Stimulated activated CD4-positive, alpha-beta T cell treated with anti-CD3 and anti-CD28 coated beads, Interleukin-12 subunit alpha, Interleukin-12 subunit beta, amount 100 ng/mL, for 48 hours (primary cell): ENCODE measurements at places on chromosomes 6 and 20.

GRCh38 chr6:32689531-32690501, 23.4 kb upstream of the HLA-DQB1 start:
- no peak for DNase-seq

GRCh38 chr20:309306-309840, 12.0 kb downstream of the ZCCHC3 start:
- DNase-seq: no peak

DNA sequence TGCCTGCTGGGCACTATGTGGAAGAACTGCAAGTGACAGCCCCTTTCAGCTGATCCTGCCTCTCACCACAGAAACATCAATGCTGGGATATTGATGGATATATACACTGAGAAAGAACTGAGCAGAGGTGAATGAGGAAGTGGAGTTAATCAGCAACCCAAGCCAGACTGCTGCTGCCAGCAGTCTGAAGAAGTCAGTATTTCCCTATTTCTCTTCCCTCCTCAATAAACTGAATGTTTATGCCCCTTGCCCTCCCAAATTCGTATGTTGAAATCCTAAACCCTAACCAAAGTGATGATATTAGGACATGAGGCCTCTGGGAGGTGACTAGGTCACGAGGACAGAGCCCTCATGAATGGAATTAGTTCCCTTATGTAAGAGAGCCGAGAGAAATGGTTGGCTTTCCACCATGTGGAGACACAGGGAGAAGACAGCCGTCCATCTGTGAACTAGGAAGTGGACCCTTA, 76.3 kb downstream of the CDK19 start:
- no peak for DNase-seq

DNA sequence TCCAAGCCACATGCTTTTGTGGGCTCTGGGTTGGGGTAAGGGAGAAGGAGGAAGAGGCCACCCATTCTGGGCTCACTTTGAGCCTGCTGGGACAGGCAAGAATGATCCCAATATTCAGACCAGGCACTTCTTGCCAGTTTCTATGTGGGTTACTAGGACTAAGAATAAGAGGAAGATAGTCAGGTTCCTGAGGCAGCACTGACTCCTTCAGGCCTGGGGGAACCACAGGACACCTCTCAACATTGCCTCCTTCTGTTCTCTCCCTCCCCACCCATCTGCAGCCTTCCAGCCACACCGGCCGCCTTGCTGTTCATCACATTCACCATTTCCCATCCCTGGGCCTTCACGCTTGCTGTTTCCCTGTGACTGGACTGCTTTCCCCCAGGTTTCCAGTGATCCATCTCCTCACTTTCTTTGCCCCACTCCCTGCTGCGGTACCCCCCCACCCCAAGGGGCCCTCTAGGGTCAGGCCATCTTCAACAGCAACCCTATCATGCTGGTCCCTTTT, 69.2 kb upstream of the SIRPA start:
- DNase-seq: no peak

DNA sequence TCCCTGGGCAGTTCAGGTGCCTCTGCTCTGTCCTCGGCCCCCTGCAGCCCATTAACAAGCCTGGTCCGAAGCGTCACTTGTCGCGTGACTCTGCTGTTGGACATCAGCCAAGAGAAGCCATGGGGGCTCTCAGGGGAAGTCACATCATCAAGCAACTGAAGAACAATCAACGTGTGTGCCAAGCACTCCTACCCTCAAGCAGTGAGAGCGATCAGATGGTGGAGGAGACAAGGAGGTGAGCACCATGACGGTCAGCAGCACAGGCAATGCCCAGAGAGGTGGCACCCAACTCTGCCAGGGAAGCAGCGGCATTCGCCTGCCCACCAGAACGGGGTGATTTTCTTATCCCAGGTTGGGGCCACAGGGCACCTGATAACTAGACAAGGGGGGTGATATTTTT, 132.7 kb downstream of the AGPAT4 start:
- DNase-seq: no peak

DNA sequence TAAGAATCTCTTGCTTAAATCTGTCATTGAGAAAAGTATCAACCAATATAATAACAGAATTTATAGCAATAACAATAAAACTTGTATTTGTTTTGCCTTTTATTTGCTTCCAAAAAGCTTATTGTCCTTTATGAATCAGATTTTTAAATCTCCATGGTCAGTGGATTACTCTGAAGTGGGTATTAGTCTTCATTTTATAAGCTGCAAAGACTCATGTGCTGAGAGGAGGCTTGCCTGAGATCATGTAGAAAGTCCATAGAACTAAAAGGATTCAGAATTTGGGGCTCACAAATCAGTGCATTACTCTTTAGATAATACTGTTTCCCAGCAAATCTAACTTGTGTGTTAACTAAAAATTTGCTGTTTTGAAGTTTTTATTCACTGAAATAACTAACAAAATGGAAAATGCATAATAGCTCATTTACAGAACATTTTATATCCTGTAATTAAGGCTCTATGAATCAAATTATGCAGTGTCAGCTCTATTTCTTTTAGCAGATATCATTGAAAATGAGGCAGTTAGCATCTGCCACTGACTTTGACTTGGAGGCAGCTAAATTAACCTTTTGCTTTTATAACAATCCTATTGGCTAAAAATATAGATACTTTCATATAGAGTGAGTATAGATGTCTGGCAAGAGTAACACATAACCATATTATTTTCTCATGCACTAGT, 781.1 kb upstream of the CITED2 start:
- no peak for DNase-seq

DNA sequence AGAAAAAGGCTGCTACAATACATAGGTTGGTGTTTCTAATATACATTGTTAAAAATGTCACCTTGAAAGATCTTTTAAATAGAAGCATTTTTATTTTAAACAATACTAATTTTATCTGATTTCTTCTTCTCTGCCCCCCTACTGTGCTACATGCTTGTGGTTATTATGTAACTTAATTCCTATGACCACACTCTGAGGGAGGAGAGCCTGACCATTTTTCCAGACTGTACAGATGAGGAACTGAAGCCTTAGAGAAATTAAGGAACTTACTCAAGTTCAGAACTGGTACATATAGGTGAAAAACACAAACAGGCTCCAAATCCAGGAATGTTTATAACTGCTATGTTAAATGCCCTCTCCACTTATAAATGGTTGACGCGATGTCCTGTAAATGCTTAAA, 43.4 kb upstream of the ARHGAP18 start:
- DNase-seq: no peak

- DNase-seq: no peak
Observed at GRCh38 chr6:159249128-159249527, 79.9 kb downstream of the FNDC1 start.

- DNase-seq: no peak
Observed at GRCh38 chr6:131213501-131213990, 78.3 kb downstream of the AKAP7 start.

DNA sequence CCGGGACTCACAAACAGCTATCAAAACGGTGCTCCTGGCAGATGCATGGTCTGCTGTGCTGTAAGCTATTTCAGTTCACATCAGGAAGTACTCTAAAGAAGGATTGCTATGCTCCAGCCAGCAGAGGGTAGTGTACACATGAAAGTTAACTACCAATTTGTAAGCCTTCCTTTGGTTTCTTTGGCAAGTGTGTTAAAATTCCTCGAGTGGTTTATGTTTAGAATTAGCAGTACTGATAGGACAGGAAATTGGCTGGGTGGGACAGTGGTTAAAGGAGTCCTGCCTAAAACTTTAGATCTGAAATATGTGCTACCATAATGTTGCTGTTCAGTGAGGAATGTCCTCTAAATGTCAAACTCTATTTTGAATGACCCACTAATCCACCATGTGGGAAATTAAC, 47.4 kb downstream of the TRMT11 start:
- DNase-seq: no peak

GRCh38 chr20:1813674-1814635, 81.3 kb upstream of the SIRPA start:
- no peak for DNase-seq

GRCh38 chr20:32519381-32519730, 65.8 kb downstream of the NOL4L start:
- no peak for DNase-seq

GRCh38 chr6:152428126-152428525, 209.0 kb downstream of the SYNE1 start:
- DNase-seq: no peak

- DNase-seq: no peak
Observed at GRCh38 chr20:47490795-47491194, 10.9 kb upstream of the NCOA3 start.

- no peak for DNase-seq
Observed at GRCh38 chr6:35677456-35677855, 11.3 kb downstream of the FKBP5 start.

GRCh38 chr20:33896509-33896908, 85.4 kb downstream of the CHMP4B start:
- DNase-seq: no peak

DNA sequence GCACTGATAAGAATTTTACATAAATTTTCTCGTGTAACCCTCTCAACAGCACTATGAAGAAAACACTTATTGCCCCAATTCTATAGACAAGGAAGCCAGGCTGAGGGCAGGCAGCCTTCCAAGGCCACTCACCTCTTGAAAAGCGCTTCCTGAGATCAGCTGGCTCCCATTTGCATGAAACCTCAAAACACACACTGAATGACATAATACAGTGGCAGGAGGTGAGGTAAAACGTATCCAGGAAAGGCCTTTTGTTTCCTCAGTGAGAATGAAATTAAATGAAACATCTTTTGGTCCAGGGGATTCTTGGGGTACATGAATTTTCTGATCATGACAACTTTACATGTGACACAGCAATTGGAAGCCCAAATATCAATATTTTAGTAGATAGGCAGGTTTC, 112.5 kb downstream of the WDR27 start:
- DNase-seq: peak; percentile 1

GRCh38 chr20:39861381-39861780, 827.7 kb downstream of the MAFB start:
- DNase-seq: no peak

DNA sequence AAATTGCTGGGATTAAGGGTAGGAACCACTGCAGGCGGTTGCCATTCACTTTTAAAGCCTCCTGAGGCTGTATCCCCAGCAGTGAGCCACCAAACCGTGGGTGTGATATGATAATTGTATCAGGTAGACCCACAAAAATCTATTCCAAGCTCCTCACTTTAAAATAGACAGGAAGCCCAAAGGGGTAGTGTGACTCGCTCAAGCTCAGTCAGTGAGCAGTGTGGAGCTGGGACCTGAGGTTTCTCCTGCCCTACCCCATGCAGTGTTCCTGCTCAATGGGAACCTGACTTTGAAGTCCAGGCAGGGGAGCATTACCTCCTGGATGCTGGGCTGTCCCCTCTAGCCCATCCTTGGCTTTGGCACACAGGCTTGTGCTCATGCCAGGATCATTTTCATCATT, 14.9 kb upstream of the MAPRE1 start:
- DNase-seq: no peak

DNA sequence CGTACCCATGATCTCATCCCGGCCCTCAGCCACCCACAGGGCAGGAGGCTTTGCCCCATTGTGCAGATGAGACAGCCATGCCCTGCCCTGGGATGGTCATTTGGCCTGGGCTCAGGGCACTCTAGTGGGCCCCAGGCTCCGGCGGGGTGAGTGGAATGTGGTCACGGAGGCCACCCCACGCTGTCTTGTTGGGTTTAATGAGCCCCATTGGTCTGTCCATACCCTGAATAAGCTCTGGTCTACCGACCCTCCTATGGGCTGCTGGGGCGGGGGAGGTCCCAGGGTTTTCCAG, 50.6 kb downstream of the FGD2 start:
- DNase-seq: no peak

- no peak for DNase-seq
Observed at GRCh38 chr6:24489881-24490280, 503 bp upstream of the GPLD1 start.

- DNase-seq: no peak
Observed at GRCh38 chr6:125913864-125914351, 42.7 kb upstream of the HINT3 start.

DNA sequence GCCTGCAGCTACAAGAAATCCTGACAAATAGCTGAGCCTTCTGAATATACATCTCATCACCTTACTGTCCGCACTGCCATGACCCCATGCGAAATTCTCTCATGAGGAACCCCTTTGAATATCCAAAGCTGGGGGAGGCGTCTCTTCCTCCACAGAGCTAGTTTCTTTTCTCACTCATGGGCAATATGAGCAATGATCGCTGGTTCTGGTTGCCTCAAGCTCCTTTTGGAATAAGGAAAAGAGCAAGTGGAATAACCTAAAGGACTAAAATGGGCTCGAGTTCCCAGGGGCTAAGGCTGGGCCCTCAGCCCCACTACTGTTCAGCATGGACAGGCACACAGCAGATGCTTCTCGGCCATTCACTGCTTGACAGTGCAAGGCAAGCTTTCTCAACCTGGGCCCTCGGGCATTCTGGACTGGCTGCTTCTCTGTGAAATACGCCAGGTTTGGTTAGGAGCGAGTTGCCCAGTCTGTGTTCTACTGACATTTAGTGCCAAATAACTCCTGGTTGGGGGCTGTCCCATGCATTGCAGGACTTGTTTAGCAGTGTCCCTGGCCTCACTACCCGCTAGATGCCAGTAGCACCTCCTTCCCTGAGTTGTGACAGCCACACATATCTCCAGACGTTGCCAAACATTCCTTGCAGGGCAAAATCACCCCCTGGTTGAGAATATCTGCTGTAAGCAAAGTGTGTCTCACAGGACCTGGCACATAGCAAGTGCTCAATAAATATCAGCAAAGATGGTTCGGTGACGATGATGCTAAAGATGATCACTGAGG, 156.8 kb downstream of the CEBPB start:
- no peak for DNase-seq

- no peak for DNase-seq
Observed at GRCh38 chr6:37406726-37407341, 26.2 kb upstream of the CMTR1 start.

- no peak for DNase-seq
Observed at GRCh38 chr6:12961761-12962160, 245.2 kb downstream of the PHACTR1 start.

GRCh38 chr6:13006578-13007300, 290.2 kb downstream of the PHACTR1 start:
- DNase-seq: no peak

DNA sequence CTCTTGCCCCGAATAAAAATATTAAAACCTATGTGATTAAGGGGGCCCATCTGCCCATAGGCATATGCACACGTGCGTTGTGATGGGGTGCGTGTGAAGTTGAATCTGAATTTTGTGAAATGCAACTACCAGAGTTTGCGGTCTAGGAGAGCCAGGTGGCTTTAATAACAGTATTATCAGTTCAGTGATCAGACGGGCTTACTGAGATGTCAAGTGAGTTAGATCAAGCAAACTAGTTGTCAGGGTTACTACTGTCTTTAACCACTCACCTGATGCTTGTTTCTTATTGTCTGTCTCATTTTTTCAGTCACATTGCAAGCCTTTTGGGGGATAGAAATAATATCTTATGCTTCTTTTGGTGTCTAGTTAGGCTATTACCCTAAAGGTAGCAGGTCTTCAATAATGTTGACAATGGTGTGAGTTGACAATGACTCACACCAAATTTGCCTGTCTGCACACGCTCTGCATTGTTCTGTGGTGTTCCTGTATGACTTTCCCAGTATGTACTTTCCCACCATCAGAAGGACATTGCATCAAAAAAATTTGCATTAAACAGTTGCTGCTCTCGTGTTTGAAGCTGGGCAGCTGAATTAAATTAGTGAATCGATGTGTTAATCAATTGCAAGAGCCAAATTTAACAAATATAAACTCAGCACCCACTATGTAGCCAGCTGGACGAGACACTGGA, 103.1 kb upstream of the NAA20 start:
- DNase-seq: no peak
